Right lung (tissue), 10 donors: ENCODE measurements at places on chromosomes 2 and 18. TPM values are rescaled to one million over a fixed set of nuclear protein-coding genes. Genes with fewer than 3 reads are reported as not detected.

GRCh38 chr2:31469648-31470047 is 55.1 kb upstream of the XDH start:
- no peak for DNase-seq

- no peak for DNase-seq
These were observed 273.6 kb downstream of the ETAA1 start for GRCh38 chr2:67670747-67671183.

INHBB gene
- 0.12 TPM for polyA plus RNA-seq

CCDC74B gene
- polyA plus RNA-seq: 5.5 TPM
